ENCODE measurements at places on chromosomes 5 and 9.

DNA sequence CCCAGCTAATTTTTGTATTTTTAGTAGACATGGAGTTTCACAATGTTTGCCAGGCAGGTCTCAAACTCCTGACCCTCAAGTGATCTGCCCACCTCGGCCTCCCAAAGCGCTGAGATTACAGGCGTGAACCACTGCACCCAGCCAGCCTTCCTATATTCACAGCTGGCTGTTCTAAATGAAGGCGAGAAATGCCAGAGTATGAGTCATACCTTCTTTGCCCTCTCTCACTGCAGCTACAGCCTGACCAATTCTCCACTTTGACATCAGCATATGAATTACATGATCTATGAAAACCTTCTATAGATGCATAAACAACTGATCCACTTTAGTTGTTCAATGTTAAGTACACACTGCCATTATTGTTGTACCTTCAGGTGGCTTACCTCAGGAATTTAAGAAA lies 14.5 kb downstream of the APTX start:
- DNase-seq, result no peak

- DNase-seq, result no peak
Observed at GRCh38 chr5:43623048-43623680, 20.2 kb downstream of the NNT start.

DNA sequence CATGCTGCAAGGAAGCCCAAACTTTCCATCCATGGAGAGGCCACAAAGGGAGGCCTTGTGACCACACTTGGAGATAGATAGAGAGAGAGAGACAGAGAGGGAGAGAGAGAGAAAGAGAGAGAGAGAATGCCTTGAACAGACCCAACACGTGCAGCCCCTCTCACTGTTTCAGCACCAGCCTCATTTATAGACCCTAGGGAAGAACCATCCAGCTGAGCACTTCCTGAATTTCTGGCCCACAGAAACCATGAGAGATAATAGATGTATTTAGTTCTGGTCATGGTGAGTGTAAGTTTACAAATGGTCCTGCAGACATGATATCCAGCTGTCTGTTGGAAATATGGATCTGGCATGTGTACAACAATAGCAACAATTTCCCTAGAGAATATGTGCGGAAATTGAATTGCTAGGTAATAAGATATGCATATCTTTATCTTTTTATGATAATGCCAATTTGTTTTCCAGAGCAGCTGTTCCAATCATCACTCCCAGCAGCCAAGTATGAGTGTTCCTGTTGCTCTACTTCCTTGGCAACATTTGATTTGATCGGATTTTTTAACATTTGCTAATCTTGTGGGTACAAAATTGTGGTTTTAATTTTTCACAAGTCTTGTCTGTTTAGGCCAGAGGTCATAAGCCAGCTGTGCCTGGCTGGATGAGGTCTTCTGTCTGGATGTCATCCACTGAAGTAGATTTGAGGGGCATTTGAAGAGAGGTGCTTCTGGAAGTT lies 217.3 kb upstream of the IL12B start:
- DNase-seq, result no peak

GRCh38 chr5:129718471-129719090 lies 29.3 kb upstream of the MINAR2 start:
- DNase-seq, result no peak

GRCh38 chr9:135703726-135704125 lies 1.7 kb downstream of the KCNT1 start:
- DNase-seq, result no peak

DNA sequence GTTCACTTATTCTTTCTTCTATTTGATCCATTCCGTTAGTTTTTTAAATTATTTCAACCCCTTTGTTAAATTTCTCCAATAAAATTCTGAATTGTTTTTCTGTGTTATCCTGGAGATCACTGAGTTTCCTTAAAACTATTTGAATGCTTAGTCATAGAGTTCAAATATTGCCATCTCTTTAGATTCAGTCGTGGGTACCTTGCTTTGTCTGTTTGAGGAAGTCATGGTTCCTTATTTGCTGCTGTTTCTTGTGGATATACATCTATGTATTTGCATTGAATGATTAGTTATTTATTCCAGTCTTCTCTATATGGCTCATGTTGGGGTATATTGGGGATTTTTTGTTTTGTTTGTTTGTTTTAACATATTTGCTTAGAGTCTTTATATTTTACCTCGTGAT lies 80.6 kb downstream of the HINT1 start:
- DNase-seq, result no peak

GRCh38 chr5:120532835-120533234 lies 68.7 kb downstream of the PRR16 start:
- DNase-seq, result no peak

DNA sequence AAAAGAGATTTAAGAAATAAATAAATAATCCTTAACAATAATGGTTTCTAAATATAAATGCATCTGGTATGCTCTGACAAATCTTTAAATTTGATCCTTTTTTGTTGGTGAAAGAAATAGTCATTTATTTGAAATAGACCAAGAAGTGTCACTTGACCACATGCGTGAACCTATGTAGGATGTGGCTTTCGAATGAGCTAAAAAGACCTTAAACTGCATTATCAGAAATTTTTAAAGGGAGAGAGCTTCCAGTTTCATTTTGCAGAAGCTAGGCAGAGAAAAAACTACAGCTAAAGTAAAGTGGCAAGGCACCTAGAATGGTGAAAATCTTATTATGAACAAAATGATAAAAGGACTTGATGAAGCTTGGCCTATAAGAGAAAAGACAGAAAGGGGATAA lies 309.2 kb upstream of the EFNA5 start:
- no peak for DNase-seq

DNA sequence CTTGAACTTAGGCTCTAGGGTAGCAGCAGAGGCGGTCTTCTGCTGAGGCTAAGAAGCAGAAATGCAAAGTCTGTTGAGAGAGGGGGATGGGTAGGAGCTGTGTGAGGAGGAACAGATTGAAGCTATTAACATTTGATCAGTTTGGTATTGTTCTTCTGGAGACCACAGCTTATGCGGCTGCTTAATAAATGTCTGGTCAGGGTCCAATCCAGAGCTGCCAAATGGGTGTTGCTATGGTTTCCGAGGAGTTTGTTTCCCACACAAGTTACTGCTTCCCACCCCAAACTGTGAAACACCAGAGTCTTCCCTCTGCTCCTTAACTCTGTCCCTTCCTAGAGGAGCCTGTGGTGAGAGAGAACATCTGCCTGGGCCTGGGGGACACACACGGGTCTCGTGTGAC lies 142.2 kb upstream of the KLF4 start:
- no peak for DNase-seq

- no peak for DNase-seq
Observed at GRCh38 chr5:39623291-39623865, 198.6 kb upstream of the DAB2 start.

DNA sequence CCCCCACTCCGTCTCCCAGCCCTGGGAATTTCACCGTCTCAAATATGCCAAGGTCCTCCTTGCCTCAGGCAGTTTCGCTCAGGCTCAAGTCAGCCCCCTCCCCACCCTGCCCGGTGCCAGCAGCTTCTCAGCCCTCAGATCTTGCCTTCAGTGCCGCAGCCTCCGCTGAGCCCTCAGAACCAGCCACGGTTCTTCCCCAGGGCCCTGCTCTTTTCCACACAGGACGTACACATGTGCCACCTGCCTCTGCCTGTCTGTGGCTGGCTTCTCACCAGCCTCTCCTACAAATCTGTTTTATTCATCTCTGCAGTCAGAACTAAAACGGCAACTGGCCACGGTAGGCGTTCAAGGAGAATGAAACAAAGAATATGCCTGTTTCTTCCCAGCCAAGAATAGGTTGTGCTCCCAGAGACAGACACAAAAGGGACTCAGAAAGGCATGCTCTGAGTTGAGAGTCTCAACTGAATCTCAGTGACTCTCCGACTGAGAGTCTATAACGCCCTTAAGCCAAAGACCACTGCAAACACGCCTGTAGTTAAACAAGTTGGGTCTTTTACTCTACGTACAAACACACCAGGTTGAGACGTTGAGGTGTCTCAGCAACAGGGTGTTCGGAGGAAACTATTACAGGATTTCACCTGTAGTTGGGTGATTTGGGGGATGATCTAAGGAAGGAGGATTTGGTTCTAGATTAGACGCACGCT lies 10.6 kb upstream of the GRIN1 start:
- DNase-seq, result no peak

- DNase-seq, result no peak
Observed at GRCh38 chr5:134772461-134773125, 14.0 kb downstream of the DDX46 start.

GRCh38 chr9:33202552-33203201 lies 35.5 kb upstream of the B4GALT1 start:
- DNase-seq, result peak; percentile 26

- DNase-seq, result peak; percentile 97
Observed at GRCh38 chr9:36136272-36136893, at the start of gene GLIPR2. Gene GLIPR2 (plus strand): TSS chr9:36136733. CDS start chr9:36136779, 46 bp downstream.

DNA sequence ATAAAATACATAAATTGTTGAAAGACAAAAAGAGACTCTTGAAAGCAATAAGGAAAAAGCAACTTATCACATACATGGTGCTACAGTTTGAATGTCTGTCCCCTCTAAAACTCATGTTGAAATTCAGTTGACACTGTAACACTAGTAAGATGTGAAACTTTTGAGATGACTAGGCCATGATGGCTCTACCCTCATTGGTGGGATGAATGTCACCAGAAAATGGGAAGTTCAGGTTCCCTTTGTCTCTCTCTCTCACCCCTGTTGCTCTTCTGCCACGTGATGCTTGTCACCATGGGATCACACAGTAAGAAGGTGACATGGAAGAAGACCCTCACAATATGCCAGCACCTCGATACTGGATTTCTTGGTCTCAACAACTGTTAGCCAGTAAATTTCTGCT lies 50.3 kb upstream of the SPTLC1 start:
- no peak for DNase-seq

DNA sequence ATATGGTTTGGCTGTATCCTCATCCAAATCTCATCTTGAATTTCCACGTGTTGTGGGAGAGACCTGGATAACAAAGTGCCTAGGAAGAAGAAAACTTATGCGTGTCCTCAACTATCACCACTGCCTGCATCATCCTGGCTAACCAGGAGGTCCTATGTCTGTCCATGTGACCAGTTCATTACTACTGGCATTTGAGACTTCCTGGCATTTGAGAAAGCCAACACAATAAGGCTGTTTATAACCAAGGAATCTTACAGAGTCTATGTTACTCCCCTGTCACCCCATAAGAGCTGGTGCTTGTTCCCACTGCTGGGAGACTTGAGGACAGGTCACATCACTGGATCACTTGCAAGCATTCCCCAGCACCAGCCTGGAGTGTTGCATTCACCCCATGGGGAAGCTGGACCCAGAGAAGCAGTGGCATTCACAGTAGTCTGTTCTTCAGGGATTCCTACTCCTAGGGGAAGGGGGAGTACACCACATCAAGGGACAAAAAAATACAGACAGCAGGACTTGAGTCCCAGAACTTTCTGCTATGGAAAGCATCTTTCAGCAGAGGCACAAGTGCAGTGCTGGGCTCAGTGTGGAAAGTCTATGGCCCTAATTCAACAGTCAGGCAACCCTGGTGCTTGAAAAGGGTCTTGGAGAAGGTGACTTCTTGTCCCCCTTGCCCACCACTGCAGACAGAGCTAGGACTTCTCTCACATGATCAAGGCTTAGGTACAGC lies 717.1 kb downstream of the SEMA5A start:
- DNase-seq, result no peak

DNA sequence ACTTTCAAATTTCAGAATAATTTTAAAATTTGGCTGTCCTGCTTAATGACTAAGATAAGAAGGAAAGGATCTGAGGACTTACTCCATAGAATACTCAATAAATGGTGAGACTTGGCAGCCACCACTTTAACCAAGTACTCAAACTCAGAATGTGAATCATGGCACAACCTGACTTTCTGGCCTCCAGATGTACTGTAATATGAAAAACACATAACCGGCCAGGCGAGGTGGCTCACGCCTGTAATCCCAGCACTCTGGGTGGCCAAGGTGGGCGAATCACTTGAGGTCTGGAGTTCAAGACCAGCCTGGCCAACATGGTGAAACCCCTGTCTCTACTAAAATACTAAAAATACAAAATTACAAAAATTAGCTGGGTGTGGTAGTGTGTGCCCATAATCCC lies 10.0 kb upstream of the MARCHF6 start:
- DNase-seq, result no peak

DNA sequence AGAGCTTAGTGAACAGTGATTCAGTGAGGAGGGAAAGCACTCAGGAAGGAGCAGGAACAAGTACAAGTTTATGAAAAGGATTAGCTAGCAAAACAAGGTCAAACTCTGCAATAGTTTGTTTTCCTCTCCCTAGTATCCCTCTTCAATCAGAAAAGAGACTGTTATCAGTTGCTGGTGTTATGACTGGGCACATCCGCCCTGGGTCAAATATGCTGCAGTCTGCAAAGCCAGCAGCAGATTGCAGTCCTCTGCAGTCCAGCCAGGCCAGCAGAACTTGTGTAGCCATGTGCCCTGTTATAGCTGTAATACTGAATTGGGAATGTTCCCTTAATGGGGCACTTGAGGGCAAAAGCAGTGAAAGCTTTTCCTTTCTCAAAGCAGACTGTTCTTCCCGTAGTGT lies 12.0 kb downstream of the PCDHAC2 start:
- no peak for DNase-seq

- DNase-seq, result peak; percentile 33
Observed at GRCh38 chr9:19440823-19441580, 32.2 kb downstream of the ACER2 start.

- DNase-seq, result no peak
Observed at GRCh38 chr9:84305497-84306131, 34.9 kb downstream of the SLC28A3 start.

DNA sequence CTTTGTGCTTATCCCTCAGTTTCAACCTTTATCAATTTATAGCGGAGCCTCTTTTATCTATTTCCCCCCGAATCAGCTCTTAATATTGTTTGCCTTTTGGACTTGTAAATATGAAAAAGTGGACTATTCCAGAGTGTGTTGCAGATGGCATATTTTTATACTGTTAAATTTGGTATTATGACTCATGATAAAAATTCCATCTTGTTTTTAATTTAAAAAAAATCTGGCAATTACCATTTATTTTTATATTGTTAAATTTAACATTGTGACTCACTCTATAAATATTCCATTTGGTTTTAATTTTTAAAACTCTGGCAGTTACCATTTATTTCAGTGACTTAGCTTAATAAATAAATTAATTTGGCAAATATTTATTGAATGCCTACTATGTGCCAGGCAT lies 37.5 kb downstream of the RBM27 start:
- DNase-seq, result peak; percentile 39

DNA sequence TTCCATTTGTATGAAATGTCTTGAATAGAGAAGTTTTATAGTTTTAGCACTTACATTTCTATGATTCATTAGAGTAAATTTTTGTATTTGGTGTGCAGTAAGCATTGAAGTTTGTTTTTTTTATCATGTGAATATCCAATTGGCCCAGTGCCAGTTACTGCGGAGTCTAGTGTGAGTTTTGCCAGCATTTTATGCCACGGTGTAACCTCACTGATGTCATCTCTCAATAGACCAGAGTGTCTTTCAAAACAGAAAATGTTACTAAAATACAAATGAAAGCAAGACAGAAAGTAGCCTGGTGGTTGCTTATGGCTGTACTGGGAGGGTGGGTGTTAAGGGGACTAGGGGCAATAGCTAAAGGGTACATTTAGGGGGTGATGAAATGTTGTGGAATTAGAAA lies 62.8 kb downstream of the IPPK start:
- DNase-seq, result peak; percentile 48

GRCh38 chr5:10592601-10593000 lies 28.7 kb downstream of the ANKRD33B start:
- DNase-seq, result no peak

Measured in GM03348 (cell line).